IMR-90 (cell line): ENCODE measurements at places on chromosomes 16 and 17. TPM values are rescaled to one million over a fixed set of nuclear protein-coding genes. Genes with fewer than 3 reads are reported as not detected.

- peaks cover 10% of the 10 kb centered on the region for H3K36me3 ChIP-seq
- no peak overlapping the region for H3K4me3 ChIP-seq
- peaks cover 9% of the 10 kb centered on the region for H3K4me1 ChIP-seq
- no peak for DNase-seq
- H3K27ac ChIP-seq, result no peak overlapping the region
Observed at GRCh38 chr17:7208027-7208571, 11.5 kb downstream of the DLG4 start.

- DNase-seq, result no peak
- H3K4me3 ChIP-seq, result no peak overlapping the region
- no peaks in the 10 kb centered on the region for H3K27me3 ChIP-seq
Observed at GRCh38 chr17:3665834-3666233, 2.5 kb downstream of the TAX1BP3 start.

DNA sequence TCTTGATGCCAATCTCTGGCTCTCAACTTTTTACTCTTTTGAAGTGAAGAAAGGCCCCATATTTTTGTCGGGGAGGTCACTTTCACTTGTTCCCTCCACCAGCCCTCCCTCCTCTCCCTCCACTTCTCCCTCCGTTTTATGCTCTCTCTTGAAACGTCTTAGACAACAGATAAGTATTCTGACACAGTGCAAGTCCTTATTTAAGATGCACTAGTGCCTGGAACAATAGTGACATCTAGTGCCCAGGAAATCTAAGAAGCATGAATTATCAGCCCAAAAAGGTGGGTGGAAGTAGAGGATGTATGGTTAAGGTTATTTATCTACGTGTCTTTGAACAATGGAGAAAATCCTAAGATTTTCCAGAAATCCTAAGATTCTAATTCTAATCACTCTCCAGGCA lies 17.9 kb downstream of the PSME3IP1 start:
- no peak overlapping the region for H3K27ac ChIP-seq
- peak; percentile 83 for DNase-seq
- no peaks in the 10 kb centered on the region for H3K4me1 ChIP-seq
- H3K27me3 ChIP-seq, result no peaks in the 10 kb centered on the region
- H3K36me3 ChIP-seq, result peaks cover 44% of the 10 kb centered on the region

GRCh38 chr16:85002099-85002541 lies 9.2 kb downstream of the ZDHHC7 start:
- no peak overlapping the region for H3K4me3 ChIP-seq
- H3K36me3 ChIP-seq, result peaks cover 10% of the 10 kb centered on the region
- H3K4me1 ChIP-seq, result peaks cover 51% of the 10 kb centered on the region

GRCh38 chr17:73318836-73319235 lies 7.0 kb upstream of the CDC42EP4 start:
- no peaks in the 10 kb centered on the region for H3K36me3 ChIP-seq
- no peak overlapping the region for H3K27ac ChIP-seq
- H3K4me3 ChIP-seq, result no peak overlapping the region
- no peaks in the 10 kb centered on the region for H3K27me3 ChIP-seq

GRCh38 chr17:82052638-82053059 lies 951 bp downstream of the GPS1 start:
- DNase-seq, result no peak
- peaks cover 59% of the 10 kb centered on the region for H3K36me3 ChIP-seq
- H3K4me1 ChIP-seq, result peaks cover 18% of the 10 kb centered on the region
- no peaks in the 10 kb centered on the region for H3K27me3 ChIP-seq

GRCh38 chr16:75575958-75576357 lies 9.8 kb downstream of the GABARAPL2 start:
- 0 out of 2 replicates have a peak, but pooled peaks cover 2% of the 10 kb centered on the region for H3K4me1 ChIP-seq
- no peaks in the 10 kb centered on the region for H3K27me3 ChIP-seq
- no peak for DNase-seq
- H3K27ac ChIP-seq, result no peak overlapping the region

DNA sequence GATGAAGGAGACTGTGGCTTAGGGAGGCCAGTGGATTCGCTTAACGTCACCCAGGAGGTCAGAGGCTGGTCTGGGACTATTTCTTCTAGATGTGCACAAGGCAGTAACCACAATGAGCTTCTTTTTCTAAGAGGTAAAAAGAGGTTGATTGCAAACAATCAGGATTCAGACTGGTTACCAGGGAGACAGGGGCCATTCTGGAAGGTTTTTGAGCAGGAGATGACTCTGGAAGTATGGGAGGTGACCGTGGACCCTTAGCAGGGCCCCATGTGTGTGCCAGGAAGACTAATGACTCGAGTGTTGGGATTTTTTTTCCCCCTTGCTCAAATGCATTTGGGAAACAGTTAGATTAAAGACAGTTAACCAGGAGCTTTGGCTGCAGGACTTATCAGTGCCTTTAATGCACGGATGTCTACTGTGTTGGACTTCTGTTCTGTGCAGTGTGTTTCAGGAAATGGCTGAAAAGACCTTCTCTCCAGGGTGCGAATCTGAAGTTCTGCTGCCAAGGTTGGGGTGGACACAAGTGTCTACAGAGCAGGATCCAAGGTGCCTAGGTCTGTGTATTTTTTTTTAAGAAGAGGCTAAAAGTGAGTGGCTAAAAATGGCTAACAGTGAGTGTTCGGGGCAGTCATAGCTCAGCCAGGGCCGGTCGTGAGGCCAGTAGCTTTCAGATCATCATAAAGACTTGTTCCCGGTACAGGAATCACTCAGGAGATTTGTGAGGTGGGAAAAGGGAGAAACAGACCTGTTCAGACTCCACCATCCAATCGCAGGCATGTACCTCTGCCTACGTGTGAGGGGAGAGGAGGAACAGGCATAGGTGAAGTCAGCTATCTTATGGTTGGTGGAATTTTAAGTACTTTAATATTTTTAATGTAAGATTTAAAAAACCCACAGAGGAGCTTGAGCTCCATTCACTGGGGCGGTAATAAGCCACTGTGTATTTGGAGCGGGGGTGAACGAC lies 82.3 kb upstream of the CIBAR2 start:
- no peak overlapping the region for H3K4me3 ChIP-seq
- DNase-seq, result no peak
- H3K27me3 ChIP-seq, result no peaks in the 10 kb centered on the region
- peaks cover 52% of the 10 kb centered on the region for H3K4me1 ChIP-seq
- 0 out of 2 replicates have a peak, but pooled peaks cover 1% of the 10 kb centered on the region for H3K36me3 ChIP-seq

Gene ZSCAN10
- total RNA-seq, result not detected in 2 replicates

Gene NF1
- total RNA-seq, result 48.3 and 48.6 TPM in 2 replicates

Gene CCDC200
- total RNA-seq, result not detected in 2 replicates

Gene RHBDL3
- total RNA-seq, result 0.18 and 0.28 TPM in 2 replicates

Gene PRR35
- total RNA-seq, result not detected in 2 replicates

Gene TEX19
- total RNA-seq, result under 0.01 and 0.28 TPM in 2 replicates

Gene OTOA
- total RNA-seq, result not detected in 2 replicates
